RWPE2 (cell line): ENCODE measurements at places on chromosomes 7 and 10.

- no peaks in the 10 kb centered on the region for H3K36me3 ChIP-seq
- H3K27me3 ChIP-seq, result no peaks in the 10 kb centered on the region
- no peak for DNase-seq
- H3K4me3 ChIP-seq, result no peak overlapping the region
- peaks cover 33% of the 10 kb centered on the region for H3K4me1 ChIP-seq
Observed at GRCh38 chr10:106559442-106559841, 605.1 kb downstream of the SORCS1 start.

- no peak overlapping the region for H3K27ac ChIP-seq
- H3K27me3 ChIP-seq, result no peaks in the 10 kb centered on the region
- no peaks in the 10 kb centered on the region for H3K36me3 ChIP-seq
- no peak for DNase-seq
- H3K4me1 ChIP-seq, result peaks cover 35% of the 10 kb centered on the region
Observed at GRCh38 chr10:79324032-79324695, 23.1 kb upstream of the PPIF start.

DNA sequence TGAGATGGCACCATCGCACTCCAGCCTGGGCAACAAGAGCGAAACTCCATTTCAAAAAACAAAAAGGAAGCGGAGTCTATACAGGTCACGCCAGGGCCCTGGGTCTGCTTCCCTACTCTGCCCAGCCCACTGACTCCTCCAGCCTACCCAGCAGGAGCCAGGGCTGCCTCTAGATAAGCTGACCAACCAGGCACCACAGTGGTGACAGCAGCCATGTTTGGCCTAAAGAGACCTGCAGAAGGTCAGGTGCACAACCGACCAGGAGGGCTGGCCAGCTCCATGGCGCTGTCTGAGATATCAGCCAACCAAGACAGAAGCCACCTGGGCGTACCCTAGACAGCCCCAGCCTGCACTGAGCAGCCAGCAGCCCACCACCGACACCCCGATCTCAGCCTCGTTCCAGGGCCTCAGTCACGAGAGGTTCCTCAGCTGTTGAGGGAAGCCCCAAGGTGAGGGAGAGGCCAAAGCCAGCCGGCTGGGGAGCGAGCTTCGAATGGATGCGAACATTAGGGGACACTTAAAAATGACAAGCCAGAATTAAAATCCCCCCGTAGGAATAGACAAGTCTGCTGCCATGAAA, 24.4 kb upstream of the PWWP2B start:
- no peak overlapping the region for H3K4me3 ChIP-seq
- no peak overlapping the region for H3K27ac ChIP-seq
- no peaks in the 10 kb centered on the region for H3K27me3 ChIP-seq

GRCh38 chr7:29284696-29285443, 90.3 kb downstream of the CHN2 start:
- peak overlapping the region; percentile 72 for H3K27ac ChIP-seq
- H3K27me3 ChIP-seq, result no peaks in the 10 kb centered on the region
- H3K4me3 ChIP-seq, result no peak overlapping the region

DNA sequence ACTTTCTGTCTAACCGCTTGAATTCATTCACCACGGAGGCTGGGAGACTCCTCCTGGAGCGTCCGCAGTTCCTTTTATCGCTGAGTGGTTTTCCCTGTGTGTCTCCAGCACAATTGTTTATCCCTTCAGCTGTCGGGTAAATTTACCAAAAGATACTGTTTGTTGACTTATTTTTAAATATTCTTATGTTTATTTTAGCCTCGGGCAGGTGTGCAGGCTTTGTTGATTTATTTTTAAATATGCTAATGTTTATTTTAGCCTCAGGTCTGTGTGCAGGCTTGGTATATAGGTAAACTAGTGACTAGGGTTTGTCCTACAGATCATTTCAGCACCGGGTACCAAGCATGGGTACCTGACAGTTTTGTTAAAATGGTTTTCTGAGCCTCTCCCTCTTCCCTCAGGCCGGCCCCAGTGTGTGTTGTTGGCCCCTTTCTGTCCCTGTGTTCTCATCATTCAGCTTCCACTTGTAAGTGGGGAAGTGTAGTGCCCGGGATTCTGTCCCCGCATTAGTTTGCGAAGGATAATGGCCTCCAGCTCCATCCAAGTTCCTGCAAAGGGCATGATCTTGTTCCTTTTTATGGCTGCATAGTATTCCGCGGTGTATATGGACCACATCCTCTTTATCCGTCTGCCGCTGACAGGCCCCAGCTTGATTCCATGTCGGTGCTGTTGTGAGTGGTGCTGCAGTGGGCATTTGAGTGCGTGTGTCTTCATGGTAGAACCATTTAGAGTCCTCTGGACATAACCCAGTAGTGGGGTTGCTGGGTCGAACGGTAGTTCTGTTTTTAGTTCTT, 5.3 kb downstream of the GET4 start:
- H3K4me3 ChIP-seq, result no peak overlapping the region
- peak; percentile 9 for DNase-seq
- H3K27me3 ChIP-seq, result no peaks in the 10 kb centered on the region
- H3K36me3 ChIP-seq, result peaks cover 26% of the 10 kb centered on the region
- H3K27ac ChIP-seq, result no peak overlapping the region
